Sigmoid colon (tissue), 7 donors: ENCODE measurements at places on chromosomes 11 and 22. TPM values are rescaled to one million over a fixed set of nuclear protein-coding genes. Genes with fewer than 3 reads are reported as not detected.

The FERMT3 gene
- total RNA-seq = 21.4 TPM

The OR51M1 gene
- not detected for total RNA-seq

The SLC17A6 gene
- total RNA-seq = not detected

DNA sequence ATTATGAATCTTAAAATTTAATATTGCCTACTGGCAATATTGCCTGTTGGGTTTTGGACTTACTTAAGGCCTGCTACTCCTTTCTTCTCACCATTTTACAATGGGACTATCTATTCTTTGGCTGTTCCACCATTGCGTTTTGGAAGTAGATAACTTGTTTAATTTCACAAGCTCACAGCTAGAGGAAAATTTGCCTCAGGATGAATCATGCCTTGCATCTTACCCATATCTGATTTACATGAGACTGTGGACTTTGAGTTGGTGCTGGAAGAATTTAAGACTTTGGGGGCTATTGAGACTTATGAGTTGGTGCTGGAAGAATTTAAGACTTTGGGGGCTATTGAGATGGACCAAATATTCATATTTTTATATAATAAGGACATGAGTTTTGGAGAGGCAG lies 662.6 kb downstream of the METTL15 start:
- no peak overlapping the region for H3K4me3 ChIP-seq
- H3K27me3 ChIP-seq = no peaks in the 10 kb centered on the region
- H3K36me3 ChIP-seq = no peaks in the 10 kb centered on the region
- DNase-seq = no peak
- H3K27ac ChIP-seq = no peak overlapping the region

- no peak overlapping the region for H3K4me3 ChIP-seq
- H3K36me3 ChIP-seq = no peaks in the 10 kb centered on the region
- no peak overlapping the region for H3K27ac ChIP-seq
- DNase-seq = no peak
- H3K4me1 ChIP-seq = no peaks in the 10 kb centered on the region
These were observed 746.2 kb downstream of the NELL1 start for GRCh38 chr11:21415606-21416005.

- no peak overlapping the region for H3K4me3 ChIP-seq
- no peak for DNase-seq
- no peaks in the 10 kb centered on the region for H3K4me1 ChIP-seq
These were observed 42.5 kb downstream of the CABIN1 start for GRCh38 chr22:24053481-24054226.

GRCh38 chr11:33634291-33634834 lies 66.3 kb downstream of the C11orf91 start:
- no peaks in the 10 kb centered on the region for H3K4me1 ChIP-seq
- H3K36me3 ChIP-seq = no peaks in the 10 kb centered on the region
- no peak overlapping the region for H3K27ac ChIP-seq
- H3K4me3 ChIP-seq = no peak overlapping the region

The ST14 gene
- 2.5 TPM for total RNA-seq

DNA sequence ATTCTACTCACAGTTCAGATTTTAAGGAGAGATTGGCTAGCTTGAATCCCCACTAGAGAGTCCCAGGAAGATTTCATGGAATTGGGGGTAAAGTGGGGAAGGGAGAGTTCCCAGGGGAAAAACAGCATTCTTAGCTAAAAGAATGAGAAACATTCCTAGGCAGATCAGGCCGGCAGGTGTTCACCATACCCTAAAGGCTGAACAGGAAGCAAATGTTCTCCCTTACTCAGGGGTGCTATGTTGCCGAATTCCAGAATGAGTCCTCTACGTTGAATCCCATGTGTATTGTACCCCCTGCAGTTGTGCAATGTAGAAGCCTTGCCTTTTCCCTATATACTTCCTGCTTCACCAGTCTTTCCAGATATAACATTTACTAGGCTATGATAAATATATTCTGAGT lies 135.2 kb upstream of the NCAM1 start:
- no peaks in the 10 kb centered on the region for H3K27me3 ChIP-seq
- no peaks in the 10 kb centered on the region for H3K36me3 ChIP-seq
- H3K4me1 ChIP-seq = peaks cover 6% of the 10 kb centered on the region
- no peak for DNase-seq
- no peak overlapping the region for H3K27ac ChIP-seq
- no peak overlapping the region for H3K4me3 ChIP-seq

DNA sequence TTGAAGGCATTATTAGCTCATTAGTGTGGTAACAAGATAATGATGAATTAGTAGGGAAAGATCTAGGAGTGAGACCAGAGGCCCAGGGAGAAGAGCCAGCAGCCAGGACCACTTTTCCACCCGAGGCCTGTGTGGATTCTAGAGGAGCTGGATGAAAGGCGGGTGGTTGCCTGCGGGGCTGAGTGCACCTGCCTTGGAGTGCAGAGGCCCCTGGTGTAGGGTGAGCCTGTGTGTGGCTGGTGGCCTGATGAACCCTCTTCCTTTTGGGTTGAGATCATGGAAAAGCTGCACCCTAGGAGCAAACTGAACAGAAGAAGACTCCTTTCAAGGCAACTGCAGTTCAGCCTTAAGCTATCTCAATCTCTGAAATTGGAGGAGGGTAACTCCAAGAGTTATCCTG lies 5.9 kb upstream of the TP53AIP1 start:
- no peak for DNase-seq
- H3K27ac ChIP-seq = no peak overlapping the region
- H3K27me3 ChIP-seq = no peaks in the 10 kb centered on the region
- H3K4me3 ChIP-seq = no peak overlapping the region
- no peaks in the 10 kb centered on the region for H3K4me1 ChIP-seq
- H3K36me3 ChIP-seq = no peaks in the 10 kb centered on the region

The SCUBE1 gene
- total RNA-seq = 0.33 TPM

DNA sequence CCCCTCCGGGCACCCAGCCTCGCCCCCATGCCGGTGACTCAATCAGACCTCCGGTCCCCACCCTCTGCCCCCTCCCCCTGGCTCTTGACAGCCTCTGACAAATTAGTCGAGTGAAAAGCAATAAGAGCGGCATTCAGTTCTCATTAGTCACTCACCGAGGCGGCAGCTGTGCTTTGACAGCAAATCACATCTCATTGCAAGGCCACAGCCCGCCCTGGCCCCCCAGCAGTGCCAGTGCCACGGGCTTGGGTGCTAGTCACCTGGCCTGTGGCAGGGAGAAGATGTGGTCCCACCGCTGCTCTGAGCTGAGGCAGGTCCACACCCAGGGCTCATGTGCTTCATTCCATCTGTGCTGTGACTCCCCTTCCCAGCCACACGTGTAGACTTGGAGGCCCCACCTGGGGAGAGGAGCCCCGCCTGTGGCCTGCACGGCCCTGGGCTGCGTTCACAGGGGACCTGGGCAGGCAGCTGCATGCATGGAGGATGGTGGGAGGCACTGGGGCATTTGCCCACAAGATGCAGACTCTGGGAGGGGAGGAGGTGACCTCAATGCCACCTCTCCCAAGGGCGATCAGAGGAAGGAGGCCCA lies 7.4 kb upstream of the TH start:
- H3K36me3 ChIP-seq = no peaks in the 10 kb centered on the region
- no peak overlapping the region for H3K27ac ChIP-seq
- H3K27me3 ChIP-seq = no peaks in the 10 kb centered on the region
- no peak for DNase-seq

- H3K4me1 ChIP-seq = peaks cover 94% of the 10 kb centered on the region
- peak overlapping the region; percentile 44 for H3K27ac ChIP-seq
- H3K27me3 ChIP-seq = no peaks in the 10 kb centered on the region
- no peaks in the 10 kb centered on the region for H3K36me3 ChIP-seq
- no peak overlapping the region for H3K4me3 ChIP-seq
- peak; percentile 21 for DNase-seq
These were observed 17.2 kb downstream of the BRD1 start for GRCh38 chr22:49810363-49811019.

- H3K36me3 ChIP-seq = no peaks in the 10 kb centered on the region
- no peak for DNase-seq
- no peaks in the 10 kb centered on the region for H3K27me3 ChIP-seq
- peak overlapping the region; percentile 89 for H3K27ac ChIP-seq
- H3K4me1 ChIP-seq = peaks cover 87% of the 10 kb centered on the region
These were observed 7.8 kb downstream of the CLMP start for GRCh38 chr11:123187248-123187647.

DNA sequence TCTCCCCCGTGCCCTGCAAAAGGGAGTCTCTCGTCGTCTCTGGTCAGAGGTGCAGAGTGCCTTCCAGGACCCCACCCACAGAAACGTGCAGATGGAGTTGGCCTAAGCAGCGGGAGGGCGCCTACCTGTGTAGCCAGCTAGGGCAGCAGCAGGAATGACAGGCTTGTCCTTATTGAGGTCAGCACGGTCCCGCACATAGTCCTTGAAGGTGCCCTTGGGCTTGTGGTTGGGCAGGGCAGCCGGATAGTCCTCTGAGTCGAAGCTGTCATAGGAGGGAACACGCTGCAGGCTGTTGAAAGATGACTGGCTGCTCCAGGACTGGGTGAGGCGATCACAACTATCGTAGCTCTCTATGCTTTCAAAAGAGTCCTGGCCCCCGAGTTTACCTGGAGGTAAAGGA lies 107.3 kb downstream of the ETS1 start:
- no peaks in the 10 kb centered on the region for H3K4me1 ChIP-seq
- peak overlapping the region; percentile 68 for H3K27ac ChIP-seq
- H3K27me3 ChIP-seq = no peaks in the 10 kb centered on the region
- DNase-seq = no peak
- H3K36me3 ChIP-seq = peaks cover 15% of the 10 kb centered on the region
- no peak overlapping the region for H3K4me3 ChIP-seq
